ENCODE measurements at places on chromosomes 2 and 18.

DNA sequence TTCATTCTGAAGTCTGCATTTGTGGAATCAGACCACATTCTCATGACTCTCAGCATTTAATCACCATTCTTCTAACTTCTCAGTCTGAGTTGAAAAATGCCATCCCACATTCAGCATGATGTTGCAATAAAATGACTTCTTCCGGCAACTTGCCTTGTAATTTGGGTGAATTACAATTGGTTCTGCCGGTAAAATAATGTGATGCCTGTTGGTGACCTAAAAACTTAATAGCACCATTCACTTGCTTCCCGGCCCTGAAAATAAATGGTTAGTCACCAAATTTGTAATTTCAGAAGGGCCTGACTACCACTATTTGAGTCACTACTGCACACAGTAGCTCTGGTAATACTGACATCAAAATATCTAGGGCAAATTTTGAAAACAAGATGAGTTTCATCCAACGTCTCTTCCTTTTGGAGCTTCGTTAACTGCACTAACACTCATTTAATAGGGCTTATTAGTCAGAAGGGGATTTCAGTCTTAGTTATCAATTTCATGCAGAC, 637.1 kb upstream of the CHAC2 start:
- DNase-seq: no peak

GRCh38 chr2:156339865-156340264, 7.3 kb upstream of the NR4A2 start:
- no peak for DNase-seq

- no peak for DNase-seq
Measured at GRCh38 chr2:3356799-3357198, 20.8 kb downstream of the EIPR1 start.

- no peak for DNase-seq
Measured at GRCh38 chr2:16446706-16447105, 218.9 kb downstream of the CYRIA start.

GRCh38 chr2:235909358-235909757, 258.8 kb downstream of the GBX2 start:
- no peak for DNase-seq

- no peak for DNase-seq
Measured at GRCh38 chr2:64537991-64538390, 13.9 kb downstream of the AFTPH start.

GRCh38 chr2:116737951-116738350, 1076.5 kb upstream of the DDX18 start:
- DNase-seq: no peak

- no peak for DNase-seq
Measured at GRCh38 chr2:214837466-214837865, 28.0 kb upstream of the BARD1 start.

DNA sequence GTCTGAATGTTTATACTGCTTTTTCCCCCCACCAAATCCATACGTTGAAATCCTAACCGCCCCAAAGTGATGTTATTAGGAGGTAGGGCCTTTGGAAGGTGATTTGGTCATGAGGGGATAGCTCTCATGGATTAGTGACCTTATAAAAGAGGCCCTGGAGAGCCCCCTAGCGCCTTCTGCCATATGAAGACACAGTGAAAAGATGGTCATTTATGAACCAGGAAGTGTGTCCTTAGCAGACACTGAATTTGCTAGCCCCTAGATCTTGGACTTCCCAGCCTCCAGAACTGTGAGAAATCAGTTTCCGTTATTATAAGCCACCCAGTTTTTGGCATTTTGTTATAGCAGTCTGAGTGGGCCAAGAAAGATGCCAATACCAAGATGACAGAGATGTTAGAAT, 7.2 kb upstream of the TSN start:
- DNase-seq: no peak

DNA sequence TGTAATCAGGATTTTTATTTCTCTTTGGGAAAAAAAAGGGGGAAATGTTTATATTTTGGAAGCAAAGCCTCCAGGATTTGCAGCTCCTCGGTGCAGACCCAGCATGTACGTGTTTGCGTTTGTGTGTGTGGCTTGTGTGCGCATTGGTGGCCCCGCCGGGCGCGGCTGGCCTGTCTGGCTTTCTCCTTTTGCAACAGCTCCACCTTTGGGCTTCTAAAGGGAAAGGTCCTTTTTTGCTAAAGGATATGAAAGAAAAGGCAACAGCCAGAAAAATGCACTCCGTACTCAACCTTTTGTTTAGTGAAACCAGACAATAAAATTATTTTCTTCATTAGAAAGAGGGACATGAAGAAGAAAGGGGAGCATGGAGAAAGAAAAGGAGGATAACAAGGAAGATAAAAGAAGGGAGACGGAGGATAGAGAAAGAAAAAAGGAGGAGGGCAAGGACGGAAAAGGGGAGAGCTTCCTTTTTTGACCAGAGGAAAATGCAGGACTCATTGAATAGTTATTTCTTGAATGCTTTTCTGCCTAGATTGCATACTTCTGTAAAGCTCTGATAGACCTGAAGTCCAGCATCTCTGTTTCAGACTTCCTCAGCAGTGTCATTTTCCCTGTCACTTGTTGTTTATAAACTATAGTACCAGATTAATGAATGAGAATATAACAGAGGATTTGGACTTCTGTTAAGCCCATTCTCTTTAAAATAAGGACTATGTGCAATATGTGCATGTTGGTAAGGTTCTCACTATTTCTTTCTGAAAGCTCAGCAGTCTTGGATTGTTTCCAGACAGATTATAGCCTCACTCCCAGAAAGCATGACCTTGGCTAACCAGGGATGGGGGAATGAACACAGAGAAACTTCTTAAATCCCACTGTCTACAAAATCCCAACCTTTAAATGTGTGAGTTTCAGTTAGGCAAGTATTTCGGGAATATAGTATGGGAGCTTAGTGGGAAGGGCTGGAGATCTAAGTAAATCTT, 563.1 kb upstream of the PIK3C3 start:
- no peak for DNase-seq

DNA sequence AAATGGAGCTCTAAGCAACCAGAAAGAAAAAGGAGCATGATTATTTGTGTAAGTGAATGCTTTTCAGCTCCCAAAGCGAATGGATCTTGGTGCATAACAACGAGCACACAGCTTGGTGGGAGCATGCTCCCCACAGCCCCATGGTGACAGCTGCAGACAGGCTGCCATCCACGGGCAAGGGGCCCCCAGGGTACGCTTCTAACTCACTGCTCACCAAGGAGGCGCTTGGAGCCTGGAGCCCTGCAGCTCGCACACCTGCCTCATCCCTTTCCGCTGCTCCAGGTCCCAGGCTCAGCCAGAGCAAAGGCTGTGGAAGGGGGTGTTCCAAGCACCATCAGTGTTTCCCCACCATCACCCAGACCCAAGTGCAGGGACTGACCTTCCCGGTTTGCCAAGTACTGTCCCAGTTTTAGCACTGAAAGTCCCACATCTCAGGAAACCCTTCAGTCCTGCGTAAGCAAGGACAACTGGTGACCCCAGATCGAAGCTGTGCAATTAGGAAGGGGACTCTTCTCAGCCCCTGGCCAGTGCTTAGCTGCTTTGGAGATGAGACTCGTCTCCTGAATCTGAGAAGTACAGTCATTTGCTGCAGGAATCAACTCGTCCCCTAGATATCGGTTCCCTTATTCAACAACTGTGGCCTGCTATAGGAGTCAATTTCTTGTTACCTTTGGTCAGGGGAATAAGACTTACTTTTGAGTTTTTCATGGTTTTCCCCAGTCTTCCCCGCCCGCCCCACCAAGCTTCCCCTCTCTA, 50.0 kb upstream of the ATG16L1 start:
- DNase-seq: no peak

- no peak for DNase-seq
Measured at GRCh38 chr2:240356700-240357640, 78.5 kb upstream of the GPC1 start.

DNA sequence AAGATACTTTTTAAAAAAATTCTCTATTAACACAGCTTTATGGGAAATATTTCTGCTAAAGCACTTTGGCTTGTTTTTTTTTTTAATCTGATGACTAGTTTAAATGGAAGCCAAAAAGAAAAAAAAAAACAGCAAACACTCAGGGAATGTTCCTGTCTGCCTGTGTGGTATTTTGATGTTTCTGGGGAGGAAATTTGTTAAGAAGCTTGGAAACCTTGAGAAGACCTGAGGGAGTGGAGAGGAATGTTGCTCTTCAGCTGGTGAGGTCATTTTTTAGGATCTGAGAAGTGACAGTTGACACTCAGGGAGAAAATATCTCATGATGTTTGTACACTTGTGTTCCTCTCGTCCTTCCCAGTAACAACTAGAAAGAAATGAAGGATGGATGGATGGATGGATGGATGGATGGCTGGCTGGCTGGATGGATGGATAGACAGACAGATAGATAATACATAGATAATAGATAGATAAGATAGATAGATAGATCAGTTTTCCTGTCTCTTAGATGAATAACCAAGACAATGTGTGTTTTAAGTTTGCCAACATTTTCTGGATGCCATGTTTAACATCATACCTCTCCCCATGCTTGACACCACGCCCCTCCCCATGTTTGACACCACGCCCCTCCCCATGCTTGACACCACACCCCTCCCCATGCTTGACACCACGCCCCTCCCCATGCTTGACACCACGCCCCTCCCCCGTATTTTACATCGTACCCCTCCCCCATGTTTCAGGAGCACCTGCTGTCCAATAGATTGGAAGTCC, 84.8 kb downstream of the CTIF start:
- DNase-seq: no peak

GRCh38 chr2:225999692-226000091, 600.2 kb downstream of the NYAP2 start:
- no peak for DNase-seq

GRCh38 chr2:180040146-180040925, 33.2 kb upstream of the CWC22 start:
- DNase-seq: no peak

DNA sequence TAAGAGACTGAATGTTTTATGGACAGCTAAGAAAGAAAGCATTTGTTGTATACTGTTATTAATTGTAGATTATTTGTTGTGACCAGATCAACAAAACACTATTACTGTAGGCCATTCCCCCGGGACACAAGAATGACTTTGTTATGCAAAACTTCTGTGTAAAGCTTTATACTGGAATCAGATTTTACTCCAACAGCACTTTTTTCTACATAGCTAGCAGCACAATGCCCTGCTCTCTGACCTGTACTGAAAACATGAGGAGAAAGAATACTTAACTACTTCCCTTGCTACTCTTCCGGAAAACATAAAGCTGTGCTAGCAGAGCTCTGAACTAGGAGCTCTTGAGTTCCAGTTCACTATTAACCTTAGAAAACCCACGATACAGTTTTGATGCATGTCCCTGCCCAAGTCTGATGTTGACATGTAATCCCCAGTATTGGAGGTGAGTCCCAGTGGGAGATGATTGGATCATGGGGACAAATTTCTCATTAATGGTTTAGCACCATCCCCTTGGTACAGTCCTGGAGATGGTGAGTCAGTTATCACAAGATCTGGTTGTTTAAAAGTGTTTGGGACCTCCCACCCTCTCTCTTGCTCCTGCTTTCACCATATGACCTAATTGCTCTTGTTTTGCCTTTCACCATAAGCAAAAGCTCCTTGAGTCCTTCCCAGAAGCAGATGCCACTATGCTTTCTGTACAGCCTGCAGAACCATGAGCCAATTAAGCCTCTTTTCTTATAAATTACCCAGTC, 601.1 kb upstream of the PIK3C3 start:
- DNase-seq: no peak

DNA sequence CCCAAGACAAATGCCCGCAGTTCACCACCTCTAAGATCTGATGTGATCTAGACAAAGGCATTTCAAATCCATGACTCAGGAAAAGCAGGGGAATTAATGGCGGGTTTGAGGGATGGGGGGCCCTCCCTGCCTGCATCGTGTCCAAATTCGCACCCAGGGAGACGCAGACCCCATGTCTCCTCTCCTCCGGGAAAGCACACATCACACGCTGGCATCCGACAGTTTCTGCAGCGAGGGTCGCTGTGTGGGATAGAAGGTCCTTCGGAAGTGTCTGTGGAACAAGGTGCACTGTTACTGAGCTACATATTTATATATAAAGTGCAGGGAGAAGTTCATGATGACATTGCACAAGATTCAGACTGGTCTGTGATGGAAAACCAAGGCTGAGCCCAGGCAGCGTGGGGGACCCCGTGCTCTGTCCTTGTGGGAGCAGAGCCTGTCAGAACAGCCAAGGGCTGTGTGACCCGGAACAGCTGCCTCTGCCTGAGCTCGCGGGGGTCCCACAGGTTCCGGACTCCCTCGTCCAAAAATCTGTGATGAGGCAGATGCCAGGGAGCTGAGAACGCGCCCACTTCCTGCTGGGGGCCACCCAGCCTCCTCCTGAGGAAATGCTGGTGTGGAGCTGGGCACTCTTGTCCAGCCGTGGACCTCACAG, 82.3 kb upstream of the CTDP1 start:
- no peak for DNase-seq

DNA sequence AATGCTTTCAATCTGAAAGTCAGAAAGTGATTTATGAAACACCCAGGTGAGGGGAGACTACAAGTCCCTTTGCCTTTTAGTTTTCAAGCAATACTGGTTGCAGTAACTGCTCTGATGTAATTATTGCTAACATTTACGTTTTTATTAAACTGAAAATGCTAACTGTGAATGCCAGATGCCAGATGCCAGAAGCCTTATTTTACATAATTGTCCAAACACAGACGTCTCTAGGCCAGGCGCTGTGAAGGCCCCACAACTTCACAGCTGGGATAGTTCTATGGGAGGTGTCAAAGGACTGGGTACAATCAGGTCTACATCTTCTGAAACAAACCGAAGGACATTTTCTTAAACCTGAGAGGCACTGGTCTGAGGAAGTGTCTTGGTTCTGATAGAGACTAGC, 27.5 kb upstream of the MSGN1 start:
- no peak for DNase-seq

DNA sequence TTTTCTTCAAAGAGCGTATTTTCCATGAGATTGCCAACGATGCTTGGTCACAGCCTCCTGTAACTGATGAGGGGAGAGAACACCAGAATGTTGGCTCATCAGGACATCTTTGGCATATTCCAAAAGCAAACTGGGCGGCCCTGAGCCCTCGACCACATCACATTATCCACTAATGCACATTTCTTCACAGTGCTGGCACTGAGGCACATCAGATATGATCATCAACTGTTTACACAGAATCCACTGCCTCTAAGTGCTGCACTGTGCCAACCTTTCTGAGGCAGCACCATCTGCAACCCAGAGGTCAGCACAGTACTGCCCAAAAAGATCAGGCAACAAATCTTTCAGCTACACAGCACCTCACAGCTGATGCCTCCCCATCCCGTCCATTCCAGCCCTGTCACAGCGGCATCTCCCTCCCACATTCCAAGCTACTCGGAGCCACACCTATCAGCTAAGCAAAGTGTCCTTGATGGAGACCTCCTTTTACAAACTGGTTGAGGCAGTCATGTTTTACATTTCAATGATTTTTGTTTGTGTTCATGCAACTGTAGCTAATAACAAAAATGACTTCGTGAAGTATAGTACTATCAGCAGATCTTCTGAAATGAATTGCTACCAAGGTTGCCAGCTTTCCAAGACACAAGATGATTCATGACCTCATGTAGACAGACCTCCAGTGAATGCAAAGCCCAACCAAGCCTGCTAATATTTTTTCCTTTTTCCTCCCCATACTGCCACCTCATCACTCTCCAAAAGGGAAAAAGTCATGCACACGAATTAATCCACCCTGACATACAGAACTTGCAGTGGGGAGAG, 32.3 kb downstream of the MYO5B start:
- no peak for DNase-seq

GRCh38 chr2:11876436-11876835, 130.0 kb downstream of the LPIN1 start:
- no peak for DNase-seq

- DNase-seq: no peak
Measured at GRCh38 chr2:20537423-20538307, 90.8 kb downstream of the RHOB start.

Measured in GM19239 (cell line).